Activated T-helper 1 cell treated with anti-CD3 and anti-CD28 coated beads, Interleukin-12 subunit alpha, Interleukin-12 subunit beta, Interleukin-2, Interleukin-4 antibody, amounts not matched to agents 30 ng/mL and 10 ng/mL and 1 ng/mL, durations not matched to agents 14 hours and 24 hours and 36 hours (primary cell): ENCODE measurements at places on chromosomes 16 and 17. TPM values are rescaled to one million over a fixed set of nuclear protein-coding genes. Genes with fewer than 3 reads are reported as not detected.
A peak's percentile ranks its signal among the peaks of the same experiment; 100 is the strongest.

DNA sequence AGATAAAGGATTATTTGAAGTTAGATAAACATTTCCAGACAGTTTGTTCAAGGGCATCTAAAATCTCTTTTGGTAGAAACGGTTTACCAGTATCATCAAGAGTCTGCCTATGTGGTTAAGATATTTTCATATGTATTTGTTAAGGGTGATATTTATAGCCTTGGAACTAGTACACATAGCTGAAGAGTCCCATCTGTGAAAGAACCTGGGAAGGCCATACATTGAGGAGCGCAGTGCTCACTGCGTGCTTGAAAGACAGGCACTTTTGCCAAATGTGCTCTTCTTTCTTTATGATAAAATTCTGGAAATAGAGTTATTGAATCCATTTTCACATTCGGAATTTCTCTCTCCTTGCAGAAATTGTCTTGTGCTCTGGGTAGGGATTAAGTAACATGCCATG is 7.7 kb downstream of the IGSF6 start:
- no peak for DNase-seq

- DNase-seq, result no peak
Observed at GRCh38 chr16:64092271-64092670, 1029.6 kb downstream of the CDH11 start.

- no peak for DNase-seq
Observed at GRCh38 chr17:64002658-64003525, 4.7 kb downstream of the PRR29 start.

DNA sequence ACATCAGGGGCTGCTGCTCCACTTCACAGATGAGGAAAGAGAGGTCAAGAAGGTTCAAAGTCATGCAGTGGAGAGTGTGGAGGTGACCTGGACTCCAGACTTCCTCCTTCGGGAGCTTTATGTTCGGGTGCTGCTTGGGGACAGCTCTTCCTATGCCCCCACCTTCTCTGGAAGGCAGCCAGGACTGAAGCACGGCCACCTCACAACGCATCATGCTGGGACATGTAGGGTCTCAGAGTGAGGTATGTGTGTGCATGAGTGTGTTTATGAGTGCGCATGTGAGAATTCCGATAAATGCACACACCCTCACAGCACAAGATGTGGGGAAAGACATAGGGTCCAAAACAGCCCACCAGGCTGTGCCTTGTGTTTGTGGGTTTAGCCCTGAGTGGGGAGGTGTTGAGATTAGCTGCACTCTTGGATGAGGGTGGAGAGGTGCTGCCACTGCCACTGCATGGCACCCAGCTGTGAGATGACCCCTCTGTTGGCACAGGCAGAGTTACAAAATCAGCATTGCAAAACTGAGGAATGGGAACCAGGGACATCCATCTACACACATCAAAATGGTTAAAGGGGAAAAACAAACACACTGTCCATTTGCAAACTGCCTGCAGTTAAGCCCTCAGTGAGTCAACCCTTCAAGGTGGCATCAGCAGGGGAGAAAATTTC is 367.4 kb downstream of the SEC14L1 start:
- DNase-seq, result no peak

DNA sequence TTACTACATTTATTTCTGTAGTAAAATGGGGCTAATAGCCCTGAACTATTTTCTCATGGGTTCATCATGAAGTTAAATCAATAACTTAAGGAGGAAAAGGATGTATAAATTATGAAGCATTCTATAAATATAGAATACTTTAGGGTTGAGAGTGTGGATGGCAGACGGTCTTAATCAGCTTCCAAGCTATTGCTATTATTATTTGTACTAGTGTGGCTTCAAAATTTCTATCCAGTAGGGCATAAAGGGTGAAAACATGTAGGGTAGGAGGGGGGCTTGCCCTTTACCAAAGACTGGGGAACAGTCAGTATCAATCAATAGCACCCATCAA is 26.4 kb upstream of the DHX8 start:
- DNase-seq, result no peak

DNA sequence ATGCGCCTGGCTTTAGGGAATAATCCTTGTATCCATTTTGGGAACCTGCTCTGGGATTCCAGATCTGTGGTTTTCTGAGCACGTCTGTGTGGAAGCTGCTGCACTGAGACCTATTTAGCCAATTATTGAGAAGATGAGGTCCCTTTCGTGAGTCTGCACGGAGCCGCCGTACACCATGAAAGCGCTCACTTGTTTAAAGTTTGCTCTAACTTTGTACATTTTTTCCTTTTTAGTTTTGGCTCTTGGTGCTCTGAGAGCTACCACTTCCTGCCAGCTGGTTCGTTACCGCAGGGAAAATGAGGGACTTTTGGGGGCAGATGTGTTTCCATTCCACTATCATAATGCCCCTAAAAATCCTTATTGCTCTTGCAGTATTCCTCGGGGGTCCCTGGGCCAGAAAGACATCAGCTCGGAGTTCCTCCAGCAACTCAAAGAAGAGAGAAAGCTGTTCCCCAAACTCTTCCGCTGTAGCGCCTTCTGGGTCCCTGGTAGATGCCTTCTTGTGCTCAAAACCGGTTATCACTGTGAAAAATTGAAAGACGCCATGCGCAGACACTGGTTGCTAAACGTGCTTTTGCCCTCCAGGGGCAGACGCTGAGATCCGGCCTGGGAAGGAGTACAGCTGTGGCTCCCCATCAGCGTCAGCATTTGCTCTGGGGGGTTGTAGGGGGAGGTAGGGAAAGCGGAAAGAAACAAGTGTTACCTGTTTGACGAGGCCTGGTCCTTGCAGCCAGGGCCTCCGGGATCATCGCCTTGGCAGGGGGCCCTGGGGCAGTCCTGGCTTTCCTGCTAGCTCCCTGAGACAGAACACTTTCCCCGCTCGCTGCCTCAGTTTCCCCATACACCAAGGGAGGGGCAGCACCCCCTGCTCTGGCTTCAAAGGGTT is 238.1 kb downstream of the MRTFB start:
- DNase-seq, result peak; percentile 11

DNA sequence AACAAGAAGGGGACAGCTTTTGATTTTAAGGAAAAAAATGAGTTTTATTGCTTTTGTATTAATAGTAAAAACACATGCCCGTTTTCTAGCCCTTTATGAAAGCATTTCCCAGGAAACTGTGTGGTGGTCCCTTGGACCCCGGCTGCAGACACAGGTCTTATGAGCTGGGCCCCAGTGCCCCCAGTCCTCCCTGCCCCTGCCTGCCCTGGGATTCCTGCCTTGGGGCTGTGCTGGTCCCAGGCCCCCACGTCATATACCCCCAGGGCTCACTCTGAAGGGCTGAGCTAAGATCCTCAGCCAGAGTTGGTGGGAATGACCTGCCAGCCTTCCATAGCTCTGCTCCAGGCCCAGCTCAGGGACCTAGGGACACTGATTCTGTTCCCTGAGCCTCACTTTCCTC is 30.8 kb downstream of the GINS2 start:
- DNase-seq, result no peak

- no peak for DNase-seq
Observed at GRCh38 chr17:149897-150584, 12.7 kb downstream of the SCGB1C2 start.

- no peak for DNase-seq
Observed at GRCh38 chr17:6677158-6677831, 25.7 kb downstream of the C17orf100 start.

GRCh38 chr16:20300312-20301097 is 26.8 kb downstream of the GP2 start:
- DNase-seq, result peak; percentile 8

DNA sequence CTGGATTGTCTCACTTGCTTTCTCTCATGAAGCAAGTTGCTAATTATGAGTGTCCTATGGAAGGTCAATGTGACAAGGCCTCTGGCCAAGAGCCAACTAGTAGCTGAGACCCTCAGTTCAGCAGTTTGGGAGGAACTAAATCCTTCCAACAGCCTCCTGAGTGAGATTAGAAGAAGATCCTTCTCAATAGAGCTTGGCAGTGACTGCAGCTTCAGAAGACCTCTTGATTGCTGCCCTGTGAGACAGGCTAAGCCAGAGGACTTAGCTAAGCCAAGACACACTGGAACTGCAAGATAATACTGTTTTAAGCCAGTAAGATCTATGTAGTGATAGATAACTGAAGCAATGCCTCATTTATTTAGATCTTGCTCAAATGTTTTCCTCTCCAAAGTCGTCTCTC is 34.3 kb downstream of the PCTP start:
- no peak for DNase-seq

- DNase-seq, result no peak
Observed at GRCh38 chr16:89417352-89417751, 73.0 kb downstream of the ANKRD11 start.

- no peak for DNase-seq
Observed at GRCh38 chr16:57639172-57639887, 10.9 kb downstream of the ADGRG1 start.

DNA sequence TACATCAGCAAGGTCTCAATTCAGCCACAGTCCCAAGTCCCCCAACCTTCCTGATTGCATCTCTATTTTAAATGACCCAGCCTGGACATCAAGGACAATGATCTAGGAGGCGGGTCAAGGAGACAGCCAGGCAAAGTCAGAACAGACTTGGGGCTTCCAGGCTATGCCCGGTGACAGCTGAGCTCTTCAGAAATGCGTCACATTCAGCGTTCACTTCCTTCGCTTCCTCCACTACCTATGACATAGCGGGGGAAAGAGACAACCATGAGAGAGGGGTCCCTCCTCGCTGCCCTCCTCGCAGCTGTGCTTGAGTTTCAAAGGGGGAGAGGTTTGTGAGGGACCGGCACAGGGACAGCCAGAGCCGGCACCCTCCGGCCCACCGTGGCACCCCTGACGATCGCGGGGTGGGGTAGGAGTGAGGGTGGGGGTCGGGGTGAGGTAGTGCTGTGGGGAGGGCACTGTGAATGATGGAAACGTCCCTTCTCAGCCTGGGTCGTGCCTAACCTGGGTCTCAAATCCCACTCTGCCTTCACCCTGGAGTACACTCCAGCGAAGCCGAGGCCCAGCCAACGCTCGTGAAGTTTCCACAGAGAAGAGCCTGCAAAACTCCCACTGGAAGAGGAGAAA is 12.3 kb upstream of the LGALS3BP start:
- no peak for DNase-seq

DNA sequence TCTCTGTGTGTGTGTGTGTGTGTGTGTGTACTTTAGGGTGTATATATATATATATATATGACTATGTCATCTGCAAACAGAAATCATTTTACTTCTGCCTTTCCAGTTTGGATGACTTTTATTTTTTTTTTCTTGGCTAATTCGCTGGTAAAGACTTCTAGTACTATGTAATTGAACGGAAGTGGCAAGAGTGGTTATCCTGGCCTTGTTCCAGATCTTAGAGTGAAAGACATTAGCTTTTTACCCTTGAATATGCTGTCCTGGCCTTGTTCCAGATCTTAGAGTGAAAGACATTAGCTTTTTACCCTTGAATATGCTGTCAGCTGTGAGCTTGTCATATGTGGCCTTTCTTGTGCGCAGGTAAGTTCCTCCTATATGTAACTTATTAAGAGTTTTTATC is 72.7 kb upstream of the MYOCD start:
- no peak for DNase-seq

- DNase-seq, result no peak
Observed at GRCh38 chr17:80924807-80925610, 66.6 kb upstream of the CHMP6 start.

GRCh38 chr16:87274794-87275193 is 42.4 kb downstream of the C16orf95 start:
- no peak for DNase-seq

DNA sequence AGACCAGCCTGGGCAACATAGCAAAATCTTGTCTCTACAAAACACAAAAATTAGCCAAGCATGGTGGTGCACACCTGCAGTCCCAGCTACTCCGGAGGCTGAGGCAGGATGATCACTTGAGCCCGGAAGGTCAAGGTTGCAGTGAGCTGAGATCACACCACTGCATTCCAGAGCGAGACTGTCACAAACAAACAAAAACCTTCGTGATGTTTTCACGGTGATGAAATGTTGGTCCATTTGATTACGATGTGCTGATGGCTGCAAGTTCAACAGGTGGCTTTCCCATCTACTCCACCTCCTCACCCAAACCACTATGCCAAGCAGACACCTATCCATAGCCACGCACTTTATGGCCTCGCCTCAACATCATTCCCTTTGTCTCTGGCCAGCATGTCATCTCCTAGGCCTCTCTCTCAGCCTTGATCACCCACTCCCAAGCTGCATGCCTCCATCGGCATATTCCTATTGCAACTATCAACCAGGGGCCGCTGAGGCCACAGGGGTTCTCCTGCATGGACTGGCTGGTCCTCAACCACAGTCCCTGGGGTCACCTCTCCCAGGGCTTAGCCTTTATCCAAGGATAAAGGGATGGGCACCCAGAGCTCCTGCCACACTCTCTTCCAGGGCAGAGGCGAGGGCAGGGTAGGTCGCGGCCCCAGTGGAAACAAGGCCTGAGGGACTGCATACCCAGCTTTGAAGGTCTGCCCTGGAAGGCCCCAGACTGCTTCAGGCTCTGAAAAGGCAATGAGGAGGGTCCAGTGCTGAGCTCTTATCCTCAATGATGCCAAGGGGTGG is 17.1 kb upstream of the ALOX15B start:
- DNase-seq, result no peak

DNA sequence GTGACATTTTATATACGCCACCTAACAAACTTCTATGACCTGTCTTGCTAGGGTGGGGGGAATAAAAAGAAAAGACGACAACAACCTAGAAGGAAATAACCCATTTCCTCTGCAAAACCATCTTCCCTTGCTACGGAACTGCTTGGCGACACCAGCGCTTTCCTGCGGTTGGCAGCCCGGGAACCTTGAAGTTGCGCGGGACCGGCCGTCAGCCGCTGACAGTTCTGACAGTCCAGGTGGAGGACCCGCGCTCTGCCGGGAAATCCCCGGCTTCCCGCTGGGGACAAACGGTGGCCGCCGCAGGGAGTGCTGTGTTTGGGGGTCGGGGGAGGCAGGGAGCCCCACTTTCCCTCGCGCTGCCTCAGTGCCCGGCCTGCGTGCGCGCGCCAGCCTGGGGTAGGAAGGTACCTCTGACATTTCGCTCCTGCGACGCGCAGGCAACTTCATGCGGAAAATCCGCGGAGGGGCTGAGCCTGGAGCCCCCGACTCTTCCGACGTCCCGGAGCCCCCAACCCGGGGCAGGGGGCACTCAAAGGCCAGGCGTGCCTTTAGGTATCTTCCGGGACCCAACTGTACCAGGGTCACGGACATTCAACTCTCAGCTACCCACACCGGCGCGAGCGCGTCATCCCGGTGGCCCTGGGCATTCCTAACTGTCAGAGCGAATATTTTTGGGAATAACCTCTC is 516 bp downstream of the SLC16A6 start:
- DNase-seq, result peak; percentile 47

- no peak for DNase-seq
Observed at GRCh38 chr16:683396-684070, 601 bp downstream of the JMJD8 start.

Gene KRTAP1-3
- not detected in 2 replicates for total RNA-seq

Gene ATP2A1
- 2.6 and 3.3 TPM in 2 replicates for total RNA-seq

Gene KCNH6
- not detected in 2 replicates for total RNA-seq

Gene OR3A2
- total RNA-seq, result 0.24 and 0.47 TPM in 2 replicates

Gene TSEN54
- total RNA-seq, result 65.9 and 72.6 TPM in 2 replicates

Gene GNAO1
- total RNA-seq, result 1.7 and 2.0 TPM in 2 replicates

Gene TMIGD1
- total RNA-seq, result not detected in 2 replicates

Gene SDK2
- total RNA-seq, result 0.27 and 0.44 TPM in 2 replicates

Gene SLC4A1
- total RNA-seq, result not detected in 2 replicates

Gene ABCA3
- total RNA-seq, result 9.0 and 10.0 TPM in 2 replicates

Gene SRL
- not detected in 2 replicates for total RNA-seq

Gene ESRP2
- 0.10 and 0.12 TPM in 2 replicates for total RNA-seq
